Globus pallidus (tissue), 1 donor: ENCODE measurements at places on chromosomes 6 and 20.
A peak's percentile ranks its signal among the peaks of the same experiment; 100 is the strongest.

GRCh38 chr6:107612762-107613415 lies 123.0 kb downstream of the SOBP start:
- DNase-seq, result no peak

- DNase-seq, result peak; percentile 4
These were observed 128.6 kb upstream of the LRFN2 start for GRCh38 chr6:40715570-40716403.

- DNase-seq, result no peak
These were observed 50.4 kb upstream of the CTNNBL1 start for GRCh38 chr20:37643400-37643799.

DNA sequence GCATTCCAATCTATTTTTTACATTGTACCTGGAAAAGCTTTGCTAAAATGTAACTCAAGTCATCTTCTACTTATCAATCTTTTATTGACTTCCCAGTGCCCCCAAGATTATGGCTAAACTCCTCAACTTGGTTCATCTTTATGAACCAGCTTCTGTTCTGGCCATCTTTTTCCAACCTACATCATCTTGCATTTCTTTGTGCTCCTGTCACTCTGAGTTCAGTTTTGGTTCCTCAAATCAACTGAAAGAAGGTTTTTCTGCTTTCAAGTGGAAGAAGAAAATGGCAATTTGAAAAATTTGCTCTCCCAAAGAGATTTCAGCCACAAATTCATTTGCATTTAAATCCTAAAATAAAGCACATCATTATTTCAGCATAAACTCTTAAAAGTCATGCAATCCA lies 41.8 kb downstream of the GPX5 start:
- no peak for DNase-seq

DNA sequence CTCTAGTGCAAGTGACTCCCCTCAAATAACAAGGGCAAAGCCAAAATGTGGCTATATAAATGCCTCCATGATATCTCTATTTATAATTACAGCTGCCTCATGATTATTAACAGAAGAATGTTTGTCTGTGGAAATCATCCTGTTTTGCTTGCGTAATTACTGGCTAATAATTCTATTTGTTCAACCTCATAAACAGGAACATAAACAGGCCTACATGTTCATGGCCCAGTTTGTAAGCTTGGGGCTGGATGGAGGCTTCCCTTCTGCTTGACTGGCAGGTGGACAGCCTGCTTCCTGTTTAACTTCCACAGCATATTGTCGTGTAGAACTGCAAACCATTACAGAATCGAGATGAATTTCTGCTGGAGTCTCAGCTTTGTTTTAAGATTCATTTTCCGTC lies 766.0 kb upstream of the MAP3K7 start:
- DNase-seq, result no peak

GRCh38 chr6:168498161-168498843 lies 57.3 kb downstream of the SMOC2 start:
- DNase-seq, result no peak

- no peak for DNase-seq
These were observed 23.6 kb downstream of the FOXQ1 start for GRCh38 chr6:1335367-1336037.

GRCh38 chr20:50646483-50646996 lies 44.8 kb downstream of the RIPOR3 start:
- no peak for DNase-seq

GRCh38 chr6:42446370-42446769 lies 5.4 kb downstream of the TRERF1 start:
- no peak for DNase-seq

DNA sequence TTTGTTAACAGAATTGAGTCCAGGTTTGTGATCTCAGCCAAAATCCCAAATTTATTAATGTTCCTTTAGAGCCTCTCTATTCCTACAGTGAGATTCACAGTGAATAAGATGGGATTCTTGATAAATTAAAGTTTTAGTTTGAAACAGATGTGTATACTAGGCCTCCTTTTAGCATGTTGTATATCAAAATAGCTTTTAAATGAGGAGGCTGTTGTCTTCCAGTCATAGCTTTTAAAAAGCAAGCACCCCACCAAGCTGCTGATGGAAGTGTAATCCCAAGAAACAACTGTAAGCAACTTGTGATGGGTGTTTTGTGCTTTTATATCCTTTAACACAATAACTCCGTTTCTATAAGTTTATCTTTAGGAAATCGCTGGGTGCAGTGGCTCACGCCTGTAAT lies 7.0 kb downstream of the GTF2H5 start:
- no peak for DNase-seq

- DNase-seq, result no peak
These were observed 536.0 kb upstream of the JARID2 start for GRCh38 chr6:14709900-14710299.

DNA sequence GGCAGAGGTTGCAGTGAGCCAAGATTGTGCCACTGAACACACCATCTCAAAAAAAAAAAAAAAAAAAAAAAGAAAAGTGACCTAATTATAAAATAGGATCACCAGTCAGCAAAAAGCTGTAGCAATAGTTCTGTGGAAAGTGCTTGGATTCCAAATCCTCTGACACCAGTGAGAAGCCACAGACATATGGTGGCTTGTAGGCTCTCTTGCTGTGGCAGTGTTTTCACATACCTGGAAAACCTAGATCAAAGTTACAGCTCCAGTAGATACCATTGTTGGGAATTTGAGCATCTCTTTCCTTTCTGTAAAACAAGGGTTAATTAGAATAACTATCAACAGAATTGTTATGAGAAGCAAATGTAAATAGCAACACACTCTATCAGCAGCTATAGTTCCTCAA lies 4.1 kb downstream of the CCDC170 start:
- DNase-seq, result no peak

- no peak for DNase-seq
These were observed 46.7 kb upstream of the BLCAP start for GRCh38 chr20:37574199-37574890.

GRCh38 chr6:159633196-159633595 lies 59.8 kb downstream of the SOD2 start:
- DNase-seq, result no peak

DNA sequence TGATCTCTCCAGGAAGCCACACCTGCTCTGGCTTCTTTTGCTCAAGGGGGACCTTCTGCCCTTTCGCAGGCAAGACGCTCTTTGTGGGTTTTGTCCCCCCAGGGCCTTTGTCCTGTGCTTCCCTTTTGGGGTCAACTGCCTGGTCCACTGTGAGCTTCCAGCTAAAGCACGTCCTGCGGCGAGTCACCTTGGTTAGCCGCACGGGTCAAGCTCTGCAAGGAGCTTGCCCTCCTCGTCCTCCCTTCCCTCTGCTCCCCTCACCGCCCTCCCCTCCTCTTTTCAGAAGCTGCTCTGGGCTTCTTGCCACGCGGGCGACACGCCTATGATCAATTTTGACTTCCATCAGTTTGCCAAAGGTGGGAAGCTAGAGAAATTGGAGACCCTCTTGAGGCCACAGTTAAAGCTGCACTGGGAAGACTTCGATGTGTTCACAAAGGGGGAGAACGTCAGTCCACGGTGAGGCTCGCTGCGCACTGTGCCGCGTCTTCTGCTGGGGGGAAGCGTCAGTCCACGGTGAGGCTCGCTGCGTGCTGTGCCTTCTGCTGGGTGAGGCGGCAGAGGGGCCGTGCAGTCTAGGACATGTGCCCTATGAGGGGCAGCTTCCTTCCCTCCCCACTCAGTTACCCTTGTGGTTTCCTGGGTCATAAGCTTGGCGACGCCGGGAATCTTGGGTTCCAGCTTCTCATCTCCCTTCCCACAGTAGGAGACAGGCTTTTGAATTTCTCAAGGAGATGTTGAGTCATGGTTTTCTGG lies 80.2 kb downstream of the SYNJ2 start:
- DNase-seq, result no peak

DNA sequence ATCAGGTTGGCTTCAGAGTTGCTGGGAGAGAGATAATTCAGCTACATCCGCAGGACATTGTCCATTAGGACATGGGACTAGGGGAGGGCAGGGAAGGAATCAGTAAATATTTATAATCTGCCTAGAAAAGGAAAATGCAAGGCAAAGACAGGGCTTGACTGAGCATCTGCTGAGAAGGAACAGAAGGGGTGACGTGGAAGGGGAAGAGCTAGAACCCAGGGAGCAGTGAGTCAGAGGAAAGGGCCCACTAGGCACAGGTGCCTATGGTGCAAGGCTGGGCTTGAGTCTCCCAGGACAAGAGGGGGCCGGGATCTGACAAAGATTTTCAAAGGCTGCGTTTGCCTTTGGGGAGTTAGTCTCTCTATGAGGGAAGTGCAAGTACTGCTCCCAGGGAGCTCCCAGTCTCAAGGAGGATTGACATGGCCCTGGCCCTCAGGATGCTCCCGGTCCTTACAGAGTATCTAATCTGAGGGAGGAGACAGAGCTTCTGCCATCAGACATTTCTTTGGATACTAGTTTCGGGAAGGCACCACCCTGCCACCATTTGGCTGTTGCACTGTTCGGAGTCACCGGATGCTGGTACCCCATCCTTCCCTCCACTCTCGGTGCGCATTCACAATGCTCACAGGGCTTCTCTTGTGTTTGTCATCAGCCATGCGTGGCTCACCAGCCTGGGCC lies 21.9 kb downstream of the VEGFA start:
- DNase-seq, result no peak

DNA sequence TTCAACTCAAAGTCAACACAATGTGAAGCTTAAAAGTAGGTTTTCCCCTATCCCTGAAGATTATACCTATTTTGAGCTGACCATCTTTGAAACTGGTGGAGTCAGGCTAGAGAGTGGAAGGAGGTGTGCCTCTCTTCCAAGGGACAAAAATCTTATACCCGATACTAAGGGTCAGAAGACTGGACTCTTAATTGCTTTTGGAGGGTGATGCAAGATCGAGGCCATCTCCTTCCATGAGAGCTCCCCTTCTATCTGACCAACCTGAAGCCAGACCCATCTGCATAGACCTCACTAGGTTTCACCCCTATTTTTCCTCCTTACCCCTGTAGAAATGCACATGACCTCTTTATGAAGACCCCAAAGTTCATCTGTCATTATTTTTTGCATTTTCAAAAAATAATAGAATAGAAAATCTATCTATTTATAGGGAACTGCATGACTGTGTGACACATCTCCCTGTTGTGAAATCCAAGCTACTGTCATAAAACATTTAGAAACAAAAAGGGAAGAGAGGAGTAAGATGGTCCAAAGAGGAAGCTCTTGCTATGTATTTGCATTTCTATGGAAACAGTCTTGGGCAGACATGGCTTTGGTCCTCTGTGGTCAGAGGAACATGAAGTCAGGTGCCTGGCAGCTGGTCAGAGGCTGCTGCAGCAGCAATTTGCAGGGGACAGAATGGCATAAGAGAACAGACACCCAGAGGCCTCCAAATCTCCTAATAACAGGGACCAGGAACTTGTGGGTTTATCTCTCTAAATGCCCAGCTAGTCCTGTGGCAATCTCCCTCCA lies 349.2 kb downstream of the MAFB start:
- DNase-seq, result peak; percentile 67

- DNase-seq, result no peak
These were observed 670.3 kb downstream of the UTRN start for GRCh38 chr6:144955392-144955791.

GRCh38 chr20:17533396-17533795 lies 2.2 kb upstream of the BFSP1 start:
- DNase-seq, result peak; percentile 61

GRCh38 chr6:45624228-45624627 lies 246.5 kb upstream of the SUPT3H start:
- DNase-seq, result no peak

DNA sequence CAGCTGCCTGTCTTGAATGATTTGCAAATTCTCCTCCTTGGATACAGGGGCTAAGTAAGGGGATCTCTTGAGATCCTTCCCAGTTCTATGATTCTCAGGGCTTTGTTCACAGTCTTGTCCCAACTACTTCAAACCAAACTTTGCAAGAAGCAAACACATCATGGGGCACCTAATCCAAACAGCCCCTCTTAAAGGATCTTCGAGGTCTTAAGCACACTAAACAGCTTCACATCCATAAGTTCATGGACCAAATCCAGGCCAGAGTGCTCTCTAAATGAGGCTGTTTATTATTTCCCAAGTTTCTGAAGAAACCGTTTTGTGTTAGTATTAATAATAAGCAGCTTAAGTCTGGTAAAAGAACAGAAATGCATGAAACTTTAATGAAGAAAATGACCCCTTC lies 75.2 kb downstream of the KIF6 start:
- no peak for DNase-seq

DNA sequence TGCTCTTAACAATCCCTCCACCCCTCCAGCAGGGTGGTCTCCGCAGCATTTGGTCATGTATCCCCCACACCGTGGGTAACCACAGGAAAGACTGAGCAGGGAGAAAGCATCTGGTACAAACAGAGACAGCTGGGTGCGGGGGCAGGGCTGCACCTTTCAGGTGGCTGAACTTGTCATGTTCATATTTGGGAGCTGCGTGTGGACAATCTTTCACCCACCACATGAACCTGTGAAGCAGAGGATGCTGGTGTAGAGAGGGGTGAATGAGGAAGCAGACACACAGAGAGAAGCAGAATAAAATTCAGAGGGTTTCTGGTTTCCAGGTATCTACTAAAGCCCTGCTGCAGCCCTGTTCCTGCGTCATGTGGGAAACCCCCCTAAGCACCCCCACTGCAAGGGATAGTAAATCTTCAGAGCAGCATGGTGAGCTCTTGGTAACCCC lies 8.9 kb downstream of the GFOD1 start:
- no peak for DNase-seq

GRCh38 chr6:124053315-124053714 lies 249.7 kb downstream of the NKAIN2 start:
- no peak for DNase-seq

DNA sequence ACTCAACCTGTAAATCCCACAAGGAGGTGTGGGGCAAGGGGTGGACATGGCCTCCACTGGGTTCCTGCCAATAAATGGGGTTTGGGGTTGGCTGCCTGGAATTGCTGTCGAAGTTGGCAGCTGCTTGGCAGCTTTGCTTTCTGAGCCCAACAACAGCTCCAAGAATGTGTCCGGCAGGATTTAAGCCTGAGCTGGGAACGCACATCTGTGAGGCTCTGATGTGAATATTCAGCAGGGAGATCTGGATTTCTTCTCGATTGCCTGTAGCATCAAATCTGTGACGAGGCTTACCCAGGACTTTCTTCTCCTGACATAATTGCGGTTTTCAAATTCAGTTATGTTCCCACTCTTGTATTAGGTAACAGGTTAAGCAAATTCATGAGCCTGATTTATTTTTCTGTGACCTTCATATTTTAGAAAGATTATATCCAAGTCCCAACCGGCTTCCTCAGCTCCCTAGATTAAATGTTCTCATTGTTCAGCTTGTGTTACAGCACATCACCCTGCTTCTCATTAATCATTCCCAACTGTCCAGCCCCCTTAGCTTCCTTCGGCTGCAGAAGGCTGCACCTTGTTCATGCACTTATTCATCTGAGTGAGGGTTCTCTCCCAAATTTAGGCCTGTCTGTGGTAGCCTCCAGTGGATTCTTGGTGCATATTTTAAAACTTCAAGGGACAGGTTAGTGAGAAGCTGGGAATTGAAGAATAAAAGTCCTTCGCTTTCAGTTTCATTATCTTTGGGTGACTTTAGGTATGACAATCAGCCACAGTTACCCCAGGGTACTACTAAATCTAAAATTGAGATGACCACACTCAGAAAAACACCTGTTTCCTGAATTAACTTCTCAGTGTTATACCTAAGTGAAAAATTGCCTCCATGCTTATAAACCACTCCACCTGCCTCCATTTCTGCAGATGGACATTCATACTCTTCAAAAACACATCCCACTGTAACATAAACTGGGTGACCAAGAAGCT lies 310.0 kb downstream of the ESR1 start:
- DNase-seq, result no peak
